Progenitor cell of endocrine pancreas (in vitro differentiated cells): ENCODE measurements at places on chromosomes 5 and 9.

DNA sequence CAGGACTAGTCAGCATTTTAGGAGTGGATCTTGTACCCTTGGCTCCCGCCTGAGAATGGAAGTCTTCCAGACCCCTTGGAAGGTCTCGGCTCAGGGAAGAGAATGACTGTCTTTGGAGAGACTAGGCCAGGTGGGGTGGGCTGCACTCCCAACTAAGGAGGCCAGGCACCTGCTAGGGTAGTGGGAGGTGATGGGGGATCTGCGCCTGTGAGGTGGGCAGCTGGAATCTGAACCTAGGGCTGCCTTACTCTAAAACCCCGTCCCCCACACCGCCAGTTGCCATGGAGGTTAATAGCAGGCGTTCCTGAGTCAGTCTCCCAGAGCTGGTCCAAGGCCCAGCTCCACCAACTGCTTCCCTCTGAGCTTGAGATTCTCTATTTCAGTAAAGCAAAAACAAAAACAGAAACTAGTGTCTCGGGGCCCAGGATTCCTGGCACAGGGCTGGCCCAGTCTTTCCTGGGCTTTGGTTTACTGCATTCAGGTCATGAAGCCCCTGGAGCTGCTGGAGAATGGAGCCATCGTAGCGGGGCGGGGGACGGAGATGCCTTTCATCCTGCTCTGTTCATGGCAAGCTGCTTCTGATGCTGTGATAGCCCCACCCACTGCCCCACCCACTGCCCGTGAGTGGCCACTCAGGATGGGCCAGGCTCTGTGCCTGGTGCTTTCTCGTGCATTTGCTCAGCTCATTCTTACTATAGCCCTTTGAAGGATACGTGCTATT is 57.5 kb downstream of the DAB2IP start:
- DNase-seq = no peak

DNA sequence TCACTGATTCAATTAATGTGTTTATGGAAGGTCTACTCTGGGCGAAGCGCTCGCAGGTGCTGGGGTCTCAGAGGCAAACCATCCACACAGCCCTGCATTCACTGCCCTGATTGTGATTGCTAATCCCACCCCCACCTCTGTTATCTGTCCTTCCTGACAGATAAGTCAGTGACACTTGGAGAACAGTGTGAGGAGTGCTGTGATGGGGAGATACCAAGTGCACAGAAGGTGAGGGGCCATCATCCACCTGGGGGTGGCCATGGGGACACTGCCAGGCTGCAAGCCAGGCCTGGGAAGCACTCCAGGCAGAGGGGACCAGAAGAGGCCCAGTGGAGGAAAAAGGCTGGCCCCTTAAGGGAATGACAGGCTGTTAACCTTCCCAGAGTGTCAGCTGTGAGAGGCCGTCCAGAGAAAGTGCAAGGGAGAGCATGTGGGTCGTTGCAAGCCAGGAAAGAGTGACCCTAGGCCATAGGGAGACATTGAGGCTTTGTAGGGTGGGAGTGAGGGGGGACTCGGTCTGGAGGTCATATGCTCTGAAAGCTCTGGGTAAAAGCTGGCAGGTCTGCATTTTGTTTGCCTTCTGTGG is 18.0 kb downstream of the IL9 start:
- DNase-seq = no peak

- no peak for DNase-seq
Observed at GRCh38 chr5:124395287-124395686, 351.2 kb downstream of the ZNF608 start.

DNA sequence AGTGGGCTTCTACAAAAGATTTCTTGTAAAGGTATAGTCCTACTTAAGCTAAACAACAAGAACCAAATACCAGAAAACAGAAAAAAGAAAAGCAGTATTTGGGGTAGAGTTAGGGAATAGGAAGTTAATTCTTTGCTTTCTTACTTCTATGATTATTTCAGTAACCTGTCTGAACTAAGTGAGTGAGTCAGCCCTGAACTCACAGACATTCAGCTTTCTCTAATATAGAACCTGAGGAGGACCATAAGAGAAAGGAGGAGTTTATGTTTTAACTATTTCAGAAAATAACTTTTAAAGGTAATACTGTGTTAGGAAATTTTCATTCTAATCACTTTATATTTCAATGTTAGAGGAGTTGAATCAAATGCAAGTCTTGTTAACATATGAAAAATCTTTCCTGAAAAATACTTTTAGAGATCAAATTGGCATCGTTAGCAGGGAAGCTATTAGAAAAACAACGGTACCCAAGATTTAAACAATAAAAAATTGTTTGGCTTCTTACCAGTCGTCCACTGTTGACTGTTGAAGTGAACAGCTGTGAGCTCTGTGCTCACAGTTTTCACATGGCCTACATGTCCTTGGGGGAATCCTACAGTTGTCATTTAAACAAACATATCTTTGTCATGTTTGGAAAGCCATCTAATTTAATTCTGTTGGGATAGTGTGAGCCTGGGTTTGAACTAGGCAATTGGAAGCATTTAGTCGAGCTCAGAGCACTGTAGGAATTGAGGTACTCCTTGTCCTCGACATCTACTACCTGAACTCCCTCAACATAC is 19.9 kb upstream of the ZFAND5 start:
- no peak for DNase-seq

GRCh38 chr5:22480305-22480704 is 372.8 kb downstream of the CDH12 start:
- no peak for DNase-seq

DNA sequence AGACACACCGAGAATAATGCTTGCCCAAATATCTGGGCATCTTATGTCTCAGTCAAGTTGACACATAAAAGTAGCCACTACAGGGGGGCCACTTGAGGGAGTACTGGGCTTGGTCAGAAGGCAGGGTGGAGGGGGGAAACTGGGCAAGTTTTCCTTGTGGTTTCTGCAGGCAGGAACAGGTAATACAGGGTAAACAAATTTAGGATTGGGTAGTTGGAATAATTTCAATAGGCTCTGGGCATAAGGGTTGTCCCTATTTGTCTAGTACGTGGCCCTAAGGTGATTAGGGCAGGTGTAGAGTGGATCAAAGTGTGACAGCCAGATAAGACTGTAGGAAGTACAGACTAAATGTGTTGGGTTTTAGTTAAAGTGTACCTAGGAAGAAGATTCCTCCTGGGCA is 353.1 kb downstream of the TLE4 start:
- DNase-seq = no peak

- DNase-seq = no peak
Observed at GRCh38 chr9:99748676-99749075, 73.0 kb upstream of the NR4A3 start.

DNA sequence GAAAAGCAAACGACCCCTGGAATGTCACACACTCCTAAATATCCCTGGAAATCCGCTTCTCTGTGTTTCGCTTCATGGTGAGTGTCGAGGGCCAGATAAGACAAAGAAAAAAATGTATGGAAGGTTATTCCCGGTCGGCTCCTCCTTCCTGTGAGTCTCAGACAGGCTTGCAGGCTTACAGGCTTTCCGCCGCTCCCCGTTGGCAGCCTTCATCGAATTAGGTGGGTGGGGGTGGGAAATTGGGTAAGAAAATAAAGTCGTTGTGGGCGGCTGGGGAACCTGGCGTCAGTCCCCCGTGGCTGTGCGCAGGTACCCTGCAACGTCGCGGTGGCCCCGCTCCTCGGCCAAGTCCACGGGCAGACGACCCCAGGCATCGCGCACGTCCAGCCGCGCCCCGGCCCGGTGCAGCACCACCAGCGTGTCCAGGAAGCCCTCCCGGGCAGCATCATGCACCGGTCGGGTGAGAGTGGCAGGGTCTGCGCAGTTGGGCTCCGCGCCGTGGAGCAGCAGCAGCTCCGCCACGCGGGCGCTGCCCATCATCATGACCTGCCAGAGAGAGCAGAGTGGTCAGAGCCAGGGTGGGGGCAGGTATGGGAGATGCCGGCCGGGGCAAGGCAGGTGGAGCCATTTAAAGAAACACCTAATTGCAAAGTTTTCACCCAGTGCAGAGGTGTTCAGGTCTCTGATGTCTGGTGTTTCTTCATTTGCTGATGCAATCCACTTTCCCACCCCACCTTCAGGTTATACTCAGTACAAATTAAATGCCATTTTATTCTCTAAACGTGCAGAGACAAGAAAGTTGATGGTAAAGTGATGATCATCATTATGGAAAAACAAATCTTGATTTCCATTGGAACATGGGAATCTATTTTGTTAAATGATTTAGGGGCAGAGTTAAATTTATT is 3.2 kb downstream of the CDKN2B start:
- DNase-seq = no peak

GRCh38 chr5:111779922-111780292 is 22.9 kb upstream of the NREP start:
- no peak for DNase-seq
